GM04504 (cell line): ENCODE measurements at places on chromosomes 12 and 14.

DNA sequence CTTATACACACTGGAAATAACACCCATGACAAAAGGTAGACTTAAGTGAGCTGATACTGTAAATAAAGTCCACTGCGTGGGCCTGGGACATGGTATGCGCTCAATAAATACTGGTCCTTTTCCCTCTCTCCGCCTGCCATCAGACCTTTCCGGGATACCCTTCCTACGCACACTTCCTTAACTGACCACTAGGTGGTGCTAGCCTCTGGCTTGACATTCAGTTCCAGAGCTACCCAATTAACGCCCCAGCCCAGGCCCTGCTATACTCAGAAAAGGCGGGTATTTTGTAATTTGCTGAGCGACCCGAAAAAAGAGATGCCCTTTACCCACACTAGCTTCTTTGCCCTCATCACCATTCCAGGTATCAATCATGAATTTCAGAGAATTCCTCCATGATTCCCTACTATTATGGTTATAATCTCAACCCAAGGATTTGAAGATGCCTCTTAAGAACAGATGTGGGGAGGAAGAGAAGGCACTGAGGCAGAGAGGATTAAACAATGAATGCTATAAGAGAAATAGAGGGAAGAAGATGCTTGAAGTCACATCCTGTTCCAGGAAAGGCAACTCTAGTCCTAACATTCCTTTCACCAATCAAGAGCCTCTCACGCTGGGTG, 3.9 kb upstream of the LRP1 start:
- no peak for DNase-seq

GRCh38 chr14:37048666-37049071, 123.7 kb downstream of the SLC25A21 start:
- DNase-seq = no peak

- DNase-seq = no peak
Observed at GRCh38 chr12:830111-830867, 77.9 kb downstream of the WNK1 start.

DNA sequence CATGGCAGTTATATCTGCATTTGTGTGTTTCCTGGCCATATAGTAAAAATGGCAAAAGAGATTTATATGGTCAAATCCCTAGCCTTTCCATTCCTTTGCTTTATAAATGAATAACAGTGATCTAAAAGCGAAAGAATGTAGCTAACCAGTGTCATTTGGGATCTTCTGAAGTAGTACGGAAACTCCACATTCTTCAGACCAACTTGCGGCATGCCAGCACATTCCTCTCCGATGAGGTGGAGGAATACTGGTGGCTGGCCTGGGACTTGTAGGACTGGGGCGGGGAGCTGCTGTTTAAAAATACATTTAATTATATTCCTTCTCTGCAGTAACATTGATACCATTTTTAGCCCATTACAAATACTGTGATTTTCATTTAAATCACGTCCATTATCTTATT, 85.3 kb downstream of the SAMD4A start:
- peak; percentile 98 for DNase-seq

DNA sequence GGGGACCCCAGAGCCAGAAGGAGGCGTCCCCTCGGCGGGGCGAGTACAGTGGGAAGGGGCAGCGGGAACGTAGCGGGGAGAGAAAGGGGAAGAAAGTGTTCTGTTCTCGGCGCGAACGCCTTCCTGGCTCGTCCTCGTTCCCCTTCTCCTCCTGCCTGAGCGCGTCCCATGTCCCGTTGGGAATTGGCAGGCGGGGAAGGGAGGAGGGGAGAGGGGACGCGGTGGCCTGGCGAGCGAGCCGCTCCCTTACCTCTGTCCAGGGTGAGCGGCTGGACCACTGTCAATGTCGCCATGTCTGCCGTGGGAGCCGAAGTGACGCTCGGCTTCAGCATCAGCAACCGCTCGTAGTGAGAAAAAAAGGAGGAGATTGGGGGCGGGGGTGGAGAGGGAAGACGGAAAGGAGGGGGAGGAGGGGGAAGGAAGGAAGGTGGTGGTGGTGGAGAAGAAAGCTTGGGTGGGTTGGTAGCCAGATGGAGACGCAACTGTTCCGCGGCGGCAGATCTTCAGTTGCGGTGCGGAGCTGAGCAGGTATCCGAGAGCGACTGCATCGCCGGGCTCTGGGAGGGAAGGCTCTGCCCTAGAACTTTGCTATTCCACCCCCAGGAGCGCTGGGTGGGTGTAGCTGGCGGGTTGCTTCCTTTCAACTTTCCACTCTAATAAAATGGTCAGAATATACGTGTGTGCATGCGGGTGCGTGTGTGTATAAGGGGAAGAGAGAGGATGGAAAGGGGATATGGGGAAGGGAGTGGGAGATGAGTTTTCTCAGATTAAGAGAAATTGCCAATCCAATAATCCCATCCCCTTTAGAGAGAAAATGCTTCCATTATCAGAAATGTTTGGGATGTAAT, at the start of gene LIN7A:
Gene LIN7A (minus strand): TSS at position 544 of the 848 bp plus-strand sequence. CDS start 212 bp downstream, at position 332.
- DNase-seq = peak; percentile 18

DNA sequence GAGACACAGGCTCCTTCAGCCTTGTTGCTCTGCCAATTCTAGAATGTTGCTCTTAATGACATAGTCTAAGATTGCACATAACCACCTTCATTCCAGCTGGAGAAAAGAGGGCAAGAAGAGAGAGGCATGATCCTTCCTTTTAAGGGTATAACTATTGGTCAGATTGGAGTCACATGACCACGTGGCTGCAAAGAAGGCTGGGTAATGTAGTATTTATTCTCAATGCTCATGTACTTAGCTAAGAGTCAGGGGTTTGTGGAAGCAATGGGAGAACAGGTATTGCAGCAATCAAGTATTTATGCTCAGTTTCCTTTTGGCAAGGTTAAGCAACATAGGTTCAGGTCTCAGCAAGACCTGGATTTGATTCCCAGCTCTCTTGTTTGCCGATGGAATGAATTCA, 298.8 kb upstream of the TBX3 start:
- no peak for DNase-seq

- no peak for DNase-seq
Observed at GRCh38 chr12:94844452-94844851, 159.0 kb downstream of the NDUFA12 start.

GRCh38 chr12:56299308-56299852, 750 bp downstream of the CS start:
- DNase-seq = no peak

GRCh38 chr14:45793081-45793480, 540.1 kb upstream of the MIS18BP1 start:
- DNase-seq = no peak

DNA sequence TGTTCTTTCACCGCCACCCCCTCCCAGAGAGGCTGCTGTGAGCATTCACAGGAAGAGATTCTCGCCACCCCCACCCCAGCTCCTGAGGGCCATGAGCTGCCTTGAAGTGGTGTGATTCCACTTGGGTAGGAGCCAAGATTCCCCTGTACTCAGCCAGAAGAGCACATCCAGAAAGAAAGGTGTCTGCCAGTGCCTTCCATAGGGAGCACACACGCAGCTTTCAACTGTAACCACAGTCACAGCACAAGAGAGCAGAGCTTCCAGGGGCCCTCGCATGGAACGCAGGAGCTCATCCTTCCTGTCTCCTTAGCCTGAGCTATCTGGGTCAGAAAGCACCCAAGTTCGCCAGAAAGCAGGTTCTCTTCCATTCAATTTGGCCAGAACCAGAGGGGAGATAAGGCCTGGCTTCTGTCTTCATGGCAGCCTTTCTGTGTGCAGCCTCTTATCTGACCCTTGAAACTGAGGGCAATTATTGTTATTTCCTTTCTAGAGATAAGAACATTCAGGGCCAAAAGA, 66.6 kb upstream of the SCN8A start:
- DNase-seq = no peak

GRCh38 chr12:40010899-40011774, 94.7 kb downstream of the SLC2A13 start:
- peak; percentile 51 for DNase-seq

DNA sequence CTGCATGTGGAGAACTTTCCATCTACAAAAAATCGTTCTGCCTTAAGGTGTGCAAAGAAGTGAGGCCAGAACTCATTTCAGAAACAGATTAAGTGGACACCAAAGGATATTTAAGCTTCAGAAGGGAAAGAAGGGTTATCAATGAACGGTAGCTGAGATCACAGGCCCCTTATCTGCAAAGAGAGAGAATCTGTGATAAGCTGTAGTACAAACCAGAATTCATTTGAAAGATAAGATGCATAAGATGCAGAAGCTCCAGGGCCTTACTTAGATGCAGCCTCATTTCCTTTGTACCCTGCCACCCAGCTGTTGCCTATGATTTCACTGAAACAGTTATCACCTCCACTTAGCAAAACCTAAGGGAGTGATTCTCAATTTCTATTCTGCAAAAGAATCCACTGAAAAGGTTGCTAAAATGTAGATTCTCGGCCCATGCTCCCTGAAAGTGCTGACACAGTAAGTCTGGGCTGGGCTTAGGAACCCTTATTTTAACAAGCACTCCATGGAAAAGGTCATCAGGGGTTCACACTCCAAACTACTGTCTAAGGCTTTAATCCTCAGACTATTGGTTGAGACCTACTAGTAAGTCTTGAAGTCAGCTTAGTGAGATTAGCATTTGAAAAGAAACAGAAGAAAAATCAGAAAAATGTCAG, 64.8 kb downstream of the HELB start:
- no peak for DNase-seq

DNA sequence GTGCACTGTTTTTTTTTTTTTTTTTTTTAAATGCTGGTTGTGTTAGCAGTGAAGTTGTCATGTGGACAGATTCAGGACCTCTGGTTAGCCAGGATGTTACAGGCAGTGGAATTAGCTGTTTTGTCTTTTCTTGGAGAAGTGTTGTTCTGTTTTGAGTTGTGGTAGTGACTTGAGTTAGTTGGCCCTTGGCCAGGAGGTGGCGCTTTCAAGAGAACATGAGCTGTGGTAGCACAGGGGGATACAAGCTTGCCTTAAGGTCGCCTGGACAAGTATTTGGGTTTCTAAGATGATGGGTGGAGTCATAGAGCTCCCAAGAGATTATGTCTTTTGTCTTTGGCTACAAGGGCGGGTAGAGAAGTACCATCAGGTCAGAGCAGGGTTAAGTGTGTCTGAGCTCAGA, 33.3 kb upstream of the CCDC198 start:
- DNase-seq = no peak

- DNase-seq = no peak
Observed at GRCh38 chr12:132554845-132555630, 55.3 kb downstream of the LRCOL1 start.

DNA sequence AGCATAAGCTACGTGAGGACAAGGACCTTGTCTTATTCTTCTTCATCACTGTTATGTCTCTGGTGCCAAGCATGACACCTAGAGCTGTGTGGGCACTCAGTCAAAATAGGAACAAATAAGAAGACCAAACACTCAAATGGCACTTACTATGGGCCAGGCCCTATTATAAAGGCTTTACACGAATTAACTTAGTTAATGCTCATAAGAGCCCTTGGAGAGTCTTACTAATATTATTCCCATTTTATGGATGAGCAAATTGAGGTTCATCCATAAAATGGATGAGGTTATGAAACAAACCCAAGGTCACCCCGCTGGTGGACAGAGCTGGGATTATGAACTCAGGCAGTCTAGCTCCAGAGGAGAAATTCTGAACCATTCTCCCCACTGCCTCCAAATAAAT, 47.7 kb downstream of the ISCA2 start:
- no peak for DNase-seq

DNA sequence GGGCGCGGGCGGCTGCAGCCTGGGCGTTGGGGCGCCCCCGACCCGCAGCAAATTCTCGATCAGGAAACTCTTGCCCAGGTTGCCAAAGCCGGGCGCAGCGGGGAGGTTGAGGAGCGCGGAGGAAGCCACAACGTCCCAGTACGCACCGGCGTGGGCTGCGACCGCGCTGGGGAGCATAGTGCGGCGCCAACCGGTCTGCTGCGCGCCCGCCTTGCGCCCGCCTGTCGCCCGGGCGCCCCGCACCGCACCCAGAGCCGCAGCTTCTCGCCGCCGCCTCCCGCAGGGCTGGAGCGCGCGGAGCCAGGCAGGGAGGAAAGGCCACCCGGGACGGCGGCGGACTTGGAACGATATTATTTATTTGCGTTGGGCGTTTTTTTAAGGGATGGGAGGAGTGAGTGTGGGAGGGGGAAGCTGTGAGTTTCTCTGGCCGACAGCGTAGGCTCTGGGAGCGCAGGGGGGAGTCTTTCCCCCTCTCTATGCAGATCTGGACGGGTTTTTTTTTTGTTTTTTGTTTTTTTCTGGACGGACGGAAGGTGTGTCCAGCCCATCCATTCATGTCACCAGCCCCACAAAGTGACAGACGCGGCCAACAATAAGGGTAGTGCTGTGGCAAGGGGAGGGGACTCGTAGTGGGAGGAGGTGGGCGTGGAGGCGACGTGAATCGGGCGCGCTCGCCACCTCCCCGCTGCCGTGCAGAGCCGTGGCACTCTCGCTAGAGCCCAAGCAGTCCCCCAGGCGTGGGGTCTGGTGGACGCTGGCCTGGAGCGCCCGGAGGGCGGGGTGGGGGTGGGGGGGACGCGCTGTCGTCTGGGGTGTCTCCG, at the start of gene DBX2:
Gene DBX2 (minus strand): TSS at position 349 of the 821 bp plus-strand sequence. CDS start 172 bp downstream, at position 177.
- no peak for DNase-seq

GRCh38 chr12:52618216-52618615, at the start of gene KRT73:
Gene KRT73 (minus strand): TSS chr12:52618559. CDS start chr12:52618524, 35 bp downstream.
- DNase-seq = no peak

DNA sequence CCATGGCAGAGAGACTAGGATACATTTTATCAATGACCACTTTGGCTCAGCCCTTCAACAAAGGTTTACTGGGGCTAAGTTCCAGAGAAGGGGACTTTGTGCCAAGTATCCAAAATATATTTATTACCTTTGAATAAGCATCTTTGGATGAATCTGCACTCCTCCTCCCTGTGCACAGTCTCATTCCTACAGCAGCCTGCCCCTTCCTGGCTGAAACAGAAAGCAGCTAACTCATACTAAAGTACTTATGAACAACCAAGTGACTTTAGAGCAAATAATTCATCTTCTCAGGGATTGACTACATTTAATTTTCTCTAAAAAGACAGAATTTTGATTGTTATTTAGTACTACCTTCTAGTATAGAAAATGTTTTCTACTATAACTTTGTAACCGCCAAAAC, 47.8 kb upstream of the ETV6 start:
- DNase-seq = no peak

GRCh38 chr14:28608851-28609828, 157.4 kb upstream of the FOXG1 start:
- no peak for DNase-seq

DNA sequence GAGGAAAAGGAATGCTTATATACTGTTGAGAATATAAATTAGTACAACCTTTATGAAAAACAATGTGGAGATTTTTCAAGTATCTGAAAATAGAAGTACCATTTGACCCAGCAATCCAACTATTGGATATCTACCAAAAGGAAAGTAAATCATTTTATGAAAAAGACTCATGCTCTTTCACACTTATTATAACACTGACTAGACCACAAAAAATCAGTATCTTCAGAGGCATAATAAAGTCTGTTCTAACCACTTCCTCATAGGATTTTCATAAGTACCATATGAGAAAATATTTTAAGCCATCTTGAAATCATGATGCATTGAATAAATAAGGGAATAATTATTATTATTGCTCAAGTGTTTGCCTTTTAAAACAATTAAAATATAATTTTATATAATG, 90.8 kb downstream of the SLCO1B1 start:
- DNase-seq = no peak

- no peak for DNase-seq
Observed at GRCh38 chr12:65466911-65467310, 188.4 kb downstream of the MSRB3 start.
